ENCODE measurements at places on chromosomes 5 and 9. TPM values are rescaled to one million over a fixed set of nuclear protein-coding genes. Genes with fewer than 3 reads are reported as not detected.

The TSLP gene
- not detected for total RNA-seq

GRCh38 chr5:96636594-96636993 lies 25.6 kb upstream of the CAST start:
- DNase-seq: no peak

- DNase-seq: no peak
Measured at GRCh38 chr9:112051812-112052211, 123.3 kb downstream of the SUSD1 start.

The ANKRD31 gene
- total RNA-seq: not detected

DNA sequence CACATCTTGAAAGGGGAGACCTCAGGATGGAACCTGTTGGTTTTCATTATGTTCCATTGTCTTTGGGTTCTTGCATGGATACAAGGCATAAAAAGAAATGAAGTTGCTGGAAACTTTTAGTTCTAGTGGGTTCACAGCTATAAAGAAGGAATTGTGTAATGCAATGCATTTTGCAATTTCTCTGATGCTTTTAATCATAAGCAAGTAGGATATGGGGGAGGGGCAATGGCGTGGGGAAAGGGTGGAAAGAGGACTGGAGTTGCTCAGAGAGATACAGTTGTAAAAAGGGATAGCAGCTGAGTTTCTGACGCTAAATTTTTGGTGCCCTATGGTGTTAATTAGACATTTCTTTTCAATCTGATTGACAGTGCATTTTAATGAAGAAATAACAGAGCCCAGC lies 88.6 kb upstream of the FANCC start:
- DNase-seq: no peak

GRCh38 chr9:18063856-18064390 lies 410.0 kb upstream of the ADAMTSL1 start:
- DNase-seq: no peak

DNA sequence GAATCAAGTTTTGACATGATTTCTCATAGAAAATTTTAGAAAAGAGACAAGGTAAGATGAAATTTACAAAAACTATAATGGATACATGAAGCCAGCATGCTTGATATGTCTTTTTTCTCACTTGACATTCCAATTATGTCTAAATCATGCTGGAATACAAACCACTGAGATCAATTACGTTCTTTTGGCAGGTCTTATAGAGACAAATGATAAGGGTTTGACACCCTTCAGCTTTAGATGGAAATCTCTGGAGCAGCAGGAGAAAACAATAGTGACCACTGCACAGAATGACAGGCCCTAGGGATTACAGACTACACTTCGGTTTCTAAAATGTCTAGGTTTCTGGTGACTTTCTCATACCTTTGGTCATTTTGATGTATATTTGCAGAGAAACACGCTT lies 342.9 kb downstream of the TRPM3 start:
- DNase-seq: no peak

The AK8 gene
- total RNA-seq: 0.39 TPM

DNA sequence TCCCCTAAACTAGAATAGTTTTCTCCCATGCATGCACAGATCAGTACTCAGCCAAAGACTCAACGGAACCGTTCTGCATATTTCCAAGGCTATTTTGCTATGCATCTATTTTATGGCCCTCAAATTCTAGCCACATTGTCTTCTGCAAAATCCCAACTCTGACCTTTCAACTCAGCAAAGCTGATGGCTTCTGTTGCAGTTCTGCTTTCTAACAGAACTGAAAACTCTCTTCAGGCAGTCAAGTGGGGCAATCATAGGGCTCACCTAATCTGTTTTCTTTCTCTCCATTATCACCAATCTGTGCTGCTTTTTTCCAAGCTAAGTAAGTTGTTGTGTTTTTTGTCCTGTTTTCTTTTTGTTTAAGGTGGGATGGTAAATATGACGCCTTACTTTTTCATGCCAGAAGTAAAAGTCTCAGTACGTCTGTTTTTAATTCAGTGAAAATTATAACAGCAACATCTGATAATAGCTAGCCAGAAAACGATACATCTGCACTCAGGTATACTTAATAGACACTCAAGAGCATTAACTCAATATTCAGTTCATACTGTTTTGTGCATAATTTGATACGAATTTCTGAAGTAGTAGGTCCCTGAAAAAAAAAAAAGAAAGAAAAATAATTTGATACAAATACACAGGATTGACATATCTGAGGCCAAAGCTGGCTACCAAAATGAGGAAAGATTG lies 454.3 kb downstream of the TLE1 start:
- DNase-seq: no peak

DNA sequence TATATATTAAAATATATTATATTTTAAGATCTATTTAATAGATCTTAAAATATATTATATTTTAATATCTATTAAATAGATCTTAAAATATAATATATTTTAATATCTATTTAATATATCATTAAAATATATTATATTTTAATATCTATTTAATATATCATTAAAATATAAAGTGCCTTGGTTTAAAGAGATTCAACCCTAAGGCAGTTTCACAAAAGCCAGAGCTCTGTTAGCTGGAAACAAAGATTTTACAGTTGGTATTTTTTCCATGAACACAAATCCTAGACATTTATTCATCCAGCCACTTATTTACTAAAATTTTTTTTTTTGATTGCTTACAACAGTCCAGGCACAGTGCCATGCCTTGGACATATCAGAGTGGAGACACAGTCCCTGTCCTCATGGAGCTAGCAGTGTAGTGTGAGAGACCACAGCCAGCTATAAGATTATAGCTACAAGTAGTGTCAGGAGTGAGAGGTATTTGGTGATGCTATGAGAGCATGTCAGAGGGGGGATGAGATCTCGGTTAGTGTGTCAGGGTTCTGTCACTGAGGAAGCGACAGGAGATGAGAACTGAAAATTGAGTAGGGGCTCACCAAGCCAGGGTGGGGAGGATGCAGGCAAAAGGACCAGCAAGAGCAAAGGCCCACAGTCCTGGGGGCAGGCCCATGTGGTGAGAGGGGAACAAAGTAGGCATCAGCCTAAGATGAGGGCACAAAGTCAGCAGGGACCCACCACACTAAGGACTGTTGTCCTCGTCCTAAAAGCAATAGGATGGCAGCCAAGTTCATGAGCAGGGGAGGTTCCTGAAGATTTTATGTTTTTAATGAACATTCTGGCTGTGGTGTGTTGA lies 74.5 kb downstream of the FBXO38 start:
- DNase-seq: no peak

DNA sequence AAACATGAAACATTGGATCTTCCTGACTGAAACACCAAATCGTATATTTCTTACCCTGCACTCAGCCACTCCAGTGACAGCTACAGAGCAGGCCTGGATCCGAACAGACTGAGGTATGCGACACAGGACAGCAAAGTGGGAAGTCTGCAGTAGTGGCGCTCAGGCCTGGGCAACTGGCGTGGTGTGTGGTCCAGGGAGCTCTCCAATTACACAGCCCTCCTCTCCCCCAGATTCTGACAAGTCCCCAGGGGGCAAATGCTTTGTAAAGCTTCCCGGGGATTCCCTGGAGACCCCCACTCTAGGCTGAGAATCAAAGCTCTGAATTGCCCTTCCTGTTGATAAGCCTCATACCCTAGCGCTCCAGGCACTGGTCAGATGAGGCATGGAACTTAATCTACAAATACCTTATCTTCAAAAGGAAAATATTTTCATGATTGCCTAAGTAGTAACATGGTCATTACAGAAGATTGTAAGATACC lies 104.8 kb upstream of the ERCC6L2 start:
- DNase-seq: no peak

DNA sequence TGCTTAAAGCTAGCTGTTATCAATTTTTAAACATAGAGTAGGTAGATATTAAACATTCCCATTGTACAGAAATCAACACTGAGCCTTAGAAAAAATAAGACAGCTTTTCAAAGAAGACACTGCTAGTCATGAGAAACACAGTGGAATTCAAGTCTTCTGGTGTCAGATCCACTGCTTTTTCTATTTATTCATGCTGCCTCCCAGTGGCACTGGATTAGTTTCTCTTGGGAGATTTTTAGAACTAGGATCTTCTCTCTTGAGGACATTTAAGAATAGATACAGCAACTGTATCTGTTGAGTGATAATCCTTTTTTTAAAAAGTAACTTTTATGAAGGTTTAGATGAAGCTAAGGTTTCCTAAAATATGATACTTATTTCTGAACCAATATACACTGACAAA lies 1635.4 kb upstream of the C9orf72 start:
- DNase-seq: no peak

The HRCT1 gene
- not detected for total RNA-seq

DNA sequence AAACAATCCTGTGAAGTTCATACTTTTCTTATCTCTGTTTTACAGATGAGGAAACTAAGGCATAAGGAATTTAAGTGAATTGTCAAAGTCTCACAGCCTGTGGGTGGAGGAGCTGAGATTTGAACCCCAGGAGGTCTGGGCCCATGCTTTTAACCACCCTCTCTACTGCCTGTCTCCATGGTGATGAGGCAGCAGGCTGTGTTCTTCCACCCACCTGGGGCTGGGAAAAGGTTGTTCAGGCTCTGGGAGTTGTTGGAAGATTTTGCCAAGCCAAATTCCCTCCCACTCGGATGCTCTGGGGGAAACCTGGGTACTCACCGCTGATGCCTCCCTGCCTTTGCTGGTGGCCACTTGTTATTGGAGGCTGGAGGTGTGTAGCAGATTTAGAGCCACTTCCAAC lies 18.3 kb upstream of the SYNPO start:
- DNase-seq: no peak

- DNase-seq: peak; percentile 12
Measured at GRCh38 chr5:108481355-108481931, 99.5 kb upstream of the FBXL17 start.

The CCDC171 gene
- total RNA-seq: 1.5 TPM

DNA sequence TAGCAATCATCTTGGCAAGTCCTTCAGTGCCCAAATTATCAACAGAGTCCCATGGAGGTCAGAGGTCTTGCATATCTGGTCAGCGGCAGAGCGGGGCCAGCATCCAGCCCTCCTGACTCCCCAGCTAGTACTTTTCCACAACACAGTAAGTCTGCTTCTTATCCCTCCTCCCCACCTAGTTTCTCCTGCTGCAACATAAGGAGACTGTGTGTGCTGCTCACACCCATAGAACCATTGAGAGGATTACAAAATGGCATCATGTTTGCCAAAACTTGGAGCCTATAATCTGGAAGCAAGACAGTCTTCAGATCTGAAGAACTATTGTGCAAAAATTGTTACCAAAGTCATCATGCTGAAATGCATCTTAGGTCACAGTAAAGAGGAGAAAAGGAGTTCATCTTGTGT lies 125.8 kb upstream of the ZNF366 start:
- DNase-seq: no peak

GRCh38 chr5:128334010-128334716 lies 203.9 kb downstream of the FBN2 start:
- DNase-seq: no peak

The FBP1 gene
- 0.36 TPM for total RNA-seq

DNA sequence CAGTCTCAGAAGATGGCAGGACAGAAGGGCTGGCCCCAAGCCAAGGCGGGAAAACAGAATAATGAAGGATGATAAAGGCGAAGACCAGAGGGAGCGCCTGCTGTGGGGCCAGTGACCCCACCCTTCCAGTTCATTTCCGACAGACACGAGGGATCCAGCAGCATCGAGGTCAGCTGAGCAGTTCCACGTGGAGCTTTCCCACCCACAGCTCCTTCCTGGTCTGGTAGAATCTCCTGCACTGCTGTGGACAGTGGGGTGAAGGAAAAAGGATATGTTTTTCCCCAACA lies 265.9 kb upstream of the VLDLR start:
- DNase-seq: no peak

The FCHO2 gene
- 25.3 TPM for total RNA-seq

DNA sequence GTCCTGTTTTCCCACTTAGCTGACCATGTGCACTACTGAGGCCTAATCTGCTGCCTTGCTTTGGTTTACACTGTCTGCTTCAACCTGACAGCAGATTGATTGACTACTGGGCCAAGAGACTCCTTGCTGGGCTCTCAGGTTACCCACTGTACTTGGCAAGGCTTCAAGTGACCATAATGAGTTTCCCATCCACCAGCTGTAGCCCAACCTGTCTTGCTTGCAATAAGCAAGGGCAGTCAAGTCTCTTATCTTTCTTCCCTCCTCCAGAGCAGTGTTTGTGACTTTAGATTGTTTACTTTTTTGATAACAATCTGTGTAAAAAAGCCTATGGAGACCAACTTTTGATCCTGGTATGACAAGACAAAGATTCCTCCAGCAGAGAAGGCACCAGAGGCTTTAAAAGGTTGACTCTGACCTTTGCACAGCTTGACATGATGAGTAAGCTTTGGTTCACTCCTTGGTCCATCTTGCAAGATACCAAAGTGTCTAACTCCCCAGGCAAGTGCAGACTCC lies 912.3 kb upstream of the SEMA6A start:
- no peak for DNase-seq

The FYB1 gene
- total RNA-seq: 0.46 TPM

The DOCK8 gene
- 1.4 TPM for total RNA-seq

- no peak for DNase-seq
Measured at GRCh38 chr5:177476531-177477233, 3.2 kb upstream of the DBN1 start.

GRCh38 chr9:34989946-34990635 lies 546 bp downstream of the DNAJB5 start:
- no peak for DNase-seq

The SLC23A1 gene
- total RNA-seq: not detected

The LRRC8A gene
- 16.4 TPM for total RNA-seq

GRCh38 chr9:98045234-98046179 lies 11.0 kb upstream of the NANS start:
- DNase-seq: no peak

DNA sequence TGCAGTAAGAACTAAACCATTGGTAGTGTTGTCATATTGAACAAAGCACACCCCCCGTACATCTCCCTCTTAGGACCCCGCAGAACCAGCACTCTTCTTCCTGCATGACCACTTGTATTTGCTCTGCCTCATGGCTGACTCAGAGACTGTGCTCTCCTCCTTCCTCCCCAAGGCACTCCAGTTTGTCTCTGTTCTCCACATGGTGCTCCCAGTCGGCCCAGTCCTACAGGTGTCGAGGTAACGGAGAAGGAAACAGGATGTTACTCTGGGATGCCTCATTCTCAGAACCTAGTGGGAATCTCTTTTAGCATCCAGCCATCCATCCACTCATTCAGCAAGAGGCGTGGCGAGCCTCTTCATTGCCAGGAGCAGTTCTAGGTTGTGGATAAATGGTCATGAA lies 97.0 kb upstream of the NIPAL4 start:
- DNase-seq: no peak

GRCh38 chr5:142425286-142426065 lies 100.7 kb upstream of the SPRY4 start:
- no peak for DNase-seq

- DNase-seq: no peak
Measured at GRCh38 chr5:124908581-124909451, 162.4 kb upstream of the ZNF608 start.

Measured in Panc1 (cell line).